ENCODE measurements at places on chromosomes 3 and 15.

GRCh38 chr3:39501968-39502837 lies 34.7 kb downstream of the MOBP start:
- no peak for DNase-seq

DNA sequence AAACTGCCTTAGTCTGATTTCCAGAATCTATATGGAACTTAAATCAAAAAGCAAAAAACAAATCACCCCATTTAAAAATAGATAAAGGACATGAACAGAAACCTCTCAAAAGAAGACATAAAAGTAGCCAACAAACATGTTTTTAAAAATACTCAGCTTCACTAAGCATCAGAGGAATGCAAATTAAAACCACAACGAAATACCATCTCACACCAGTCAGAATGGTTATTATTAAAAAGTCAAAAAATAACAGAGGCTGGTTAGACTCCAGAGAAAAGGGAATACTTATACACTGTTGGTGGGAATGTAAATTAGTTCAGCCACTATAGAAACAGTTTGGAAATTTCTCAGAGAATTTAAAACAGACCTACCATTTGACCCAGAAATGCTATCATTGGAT lies 367.9 kb downstream of the ZIC4 start:
- no peak for DNase-seq

DNA sequence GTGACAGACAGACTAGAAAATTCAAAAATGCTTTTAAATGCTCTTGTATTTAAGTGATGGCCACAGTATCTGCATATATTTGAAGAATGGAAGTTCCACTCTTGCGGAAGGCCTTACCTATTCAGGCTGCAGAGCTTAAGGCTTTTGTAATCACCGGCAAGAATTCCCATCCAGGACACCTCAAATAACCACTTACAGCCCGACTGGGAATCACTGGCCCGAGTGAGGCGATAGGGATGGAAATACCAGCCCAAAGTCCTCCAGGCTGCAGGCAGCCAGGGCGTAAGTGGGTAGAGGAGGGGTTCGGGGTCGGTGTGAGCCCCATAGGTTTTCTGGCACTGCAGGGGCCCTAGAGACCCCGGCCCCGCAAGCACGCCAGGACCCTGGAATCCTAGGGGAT lies 9.5 kb downstream of the CMTM7 start:
- DNase-seq: no peak

DNA sequence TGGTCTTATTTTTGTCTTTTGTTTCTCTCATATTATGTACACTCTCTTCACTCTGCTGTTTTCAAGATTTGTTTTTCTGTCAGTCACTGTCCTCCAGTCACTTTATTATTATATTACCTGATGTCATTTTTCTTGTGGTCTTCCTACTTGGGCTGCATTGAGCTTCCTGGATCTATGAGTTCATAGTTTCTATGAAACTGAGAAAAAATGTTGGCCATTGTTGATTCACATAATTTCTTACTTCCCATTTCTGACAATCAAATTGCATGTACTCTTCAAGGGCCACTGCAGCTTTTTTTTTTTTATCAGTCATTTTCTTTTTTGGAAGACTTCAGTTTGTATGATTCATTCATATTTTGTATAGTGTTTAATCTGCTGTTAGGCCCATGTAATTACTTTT lies 1180.6 kb upstream of the GBE1 start:
- DNase-seq: no peak

DNA sequence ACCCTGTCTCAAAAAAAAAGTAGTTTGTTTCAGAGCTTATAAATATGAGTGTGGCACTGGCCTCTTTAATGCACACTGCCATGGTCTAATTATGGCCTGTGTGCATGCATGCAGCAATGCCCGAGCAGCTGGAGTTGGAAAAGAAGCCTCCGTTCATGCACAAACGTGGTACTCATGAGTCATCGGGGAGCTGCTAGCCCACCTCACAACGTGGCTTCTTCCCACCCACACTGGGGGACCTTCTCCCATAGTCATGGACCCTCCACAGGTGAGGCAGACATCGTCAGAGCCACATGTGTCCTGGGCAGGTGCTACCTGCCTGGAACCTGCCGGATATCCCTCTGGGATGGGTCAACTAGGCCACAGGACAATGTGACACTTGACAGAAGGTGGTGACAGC lies 66.7 kb downstream of the ATP10A start:
- DNase-seq: no peak

DNA sequence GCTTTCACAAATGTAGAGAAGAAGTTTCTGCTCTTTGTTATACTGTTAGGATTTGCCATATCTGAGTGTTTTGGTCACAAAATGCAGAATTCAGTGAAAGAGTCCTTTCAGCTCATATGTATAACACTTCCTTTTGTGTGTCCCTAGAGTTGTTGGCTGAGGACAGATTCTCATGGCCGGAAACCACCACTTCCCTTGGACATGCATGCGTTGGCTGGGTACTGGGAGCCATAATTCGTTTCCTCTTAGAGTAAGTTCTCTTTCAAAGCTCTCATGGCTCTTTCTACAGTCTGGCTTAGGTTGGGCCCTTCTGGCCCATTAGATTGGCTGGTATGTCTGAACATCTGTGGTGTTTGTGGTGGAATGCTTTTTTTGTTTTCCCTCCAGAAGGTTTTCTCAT lies 298.5 kb downstream of the DIPK2A start:
- DNase-seq: no peak

DNA sequence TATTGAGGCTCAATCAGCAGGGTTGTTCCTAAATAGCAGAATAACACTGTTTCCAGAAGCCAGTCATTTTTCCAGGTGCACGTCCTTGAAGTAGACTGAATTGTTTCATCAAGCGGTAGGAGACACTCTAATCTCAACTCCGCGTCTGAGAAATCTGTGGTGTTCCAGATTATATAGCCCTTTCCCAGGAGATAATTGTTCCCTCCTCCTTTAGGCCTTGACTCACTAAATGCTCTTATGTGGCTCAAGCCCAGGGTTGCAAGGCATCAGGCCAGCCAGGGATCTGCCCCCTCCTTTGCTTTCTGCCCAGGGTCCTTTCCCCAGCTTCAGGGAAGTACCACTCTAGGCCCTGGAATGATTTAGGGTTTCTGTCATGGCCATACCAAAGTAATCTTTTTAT lies 5.7 kb upstream of the HLTF start:
- no peak for DNase-seq

- DNase-seq: no peak
These were observed 25.1 kb downstream of the ATP11B start for GRCh38 chr3:182818296-182818978.

DNA sequence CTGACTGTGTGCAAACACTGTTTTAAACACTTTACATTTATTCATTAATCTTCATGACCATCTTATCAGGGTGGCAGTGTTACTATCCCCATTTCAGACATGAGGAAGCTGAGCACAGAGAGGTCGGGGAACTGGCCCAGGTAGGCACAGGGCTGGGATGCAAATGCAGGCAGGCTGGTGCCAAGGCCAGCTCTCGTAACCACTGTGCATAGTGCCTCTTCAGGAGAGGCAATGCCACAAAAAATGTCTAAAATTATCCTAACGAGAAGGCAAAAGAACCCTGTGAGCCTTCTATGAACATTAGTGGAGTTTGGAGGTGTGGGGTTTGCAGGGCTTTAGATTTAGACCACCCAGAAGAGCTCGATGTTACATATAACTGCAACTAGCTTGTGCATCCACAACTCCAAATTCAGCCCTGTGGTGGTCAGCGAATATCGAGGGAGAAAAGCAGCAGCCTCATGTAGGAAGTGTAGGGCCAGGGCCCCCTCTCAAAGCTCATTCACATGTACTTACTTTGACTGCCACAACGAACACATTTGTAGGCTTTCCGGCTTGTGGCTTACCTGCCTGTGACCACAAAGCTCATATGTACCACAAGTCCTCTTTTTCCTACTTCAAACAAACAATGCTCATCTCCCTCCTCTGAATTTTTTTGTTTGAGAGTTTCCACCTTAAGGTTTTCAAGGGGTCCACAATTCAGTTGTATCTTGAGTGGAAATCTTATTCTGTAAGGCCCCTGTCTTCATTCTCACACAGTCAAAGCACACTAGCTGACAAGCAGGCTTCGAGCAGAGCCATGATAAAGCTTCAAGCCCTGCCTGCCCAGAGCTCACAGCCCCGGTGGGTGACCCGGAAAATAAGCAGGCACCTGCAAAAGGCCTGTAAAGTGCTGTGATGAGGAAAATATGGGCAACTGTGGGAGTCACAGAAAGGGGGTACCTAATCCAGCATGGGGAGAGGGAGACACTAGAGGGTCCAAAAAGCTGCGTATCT lies 722.9 kb upstream of the CFAP20DC start:
- DNase-seq: no peak

DNA sequence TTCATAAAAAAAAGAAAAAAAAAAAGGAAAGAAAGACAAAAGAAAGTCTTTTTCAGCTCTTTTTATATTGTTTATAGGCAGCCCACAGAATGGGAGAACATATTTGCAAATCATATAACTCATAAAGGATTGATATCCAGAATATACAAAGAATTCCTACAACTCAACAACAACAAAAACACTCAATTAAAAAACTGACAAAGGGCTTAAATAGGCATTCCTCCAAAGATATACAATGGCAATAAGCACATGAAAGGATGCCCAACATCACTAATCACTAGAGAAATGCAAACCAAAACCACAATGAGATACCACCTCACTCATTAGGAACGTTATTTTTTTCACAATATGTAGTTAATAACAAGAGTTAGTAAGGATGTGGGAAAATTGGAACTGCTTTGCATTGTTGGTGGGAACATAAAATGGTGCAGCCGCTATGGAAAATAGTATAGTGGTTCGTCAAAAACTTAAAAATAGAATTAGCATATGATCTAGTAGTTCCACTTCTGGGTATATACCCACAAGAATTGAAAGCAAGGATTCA lies 54.2 kb upstream of the CMTM8 start:
- no peak for DNase-seq

DNA sequence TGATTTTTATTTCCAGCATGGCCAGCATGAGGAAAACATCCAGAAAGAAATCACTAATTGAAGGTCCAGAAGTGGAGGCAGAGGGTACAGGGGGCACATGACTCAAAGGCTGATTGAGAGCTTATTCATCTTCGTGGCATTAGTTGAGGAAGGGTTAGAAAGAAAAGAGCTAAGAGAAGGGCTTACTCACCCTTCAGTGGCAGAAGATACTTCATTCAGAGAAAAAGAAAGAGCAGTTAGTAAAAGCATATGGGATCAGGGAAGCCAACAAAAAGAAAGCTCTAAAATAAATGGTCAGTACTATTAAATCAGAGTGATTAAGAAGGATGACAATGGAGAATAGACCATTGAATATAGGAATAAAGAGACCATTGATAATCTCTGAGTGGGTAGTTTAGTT lies 25.2 kb downstream of the GAP43 start:
- no peak for DNase-seq

GRCh38 chr3:172142864-172143451 lies 103.6 kb downstream of the FNDC3B start:
- DNase-seq: no peak

- DNase-seq: peak; percentile 65
These were observed 1.2 kb upstream of the ITIH4 start for GRCh38 chr3:52831500-52832301.

GRCh38 chr15:51401872-51402517 lies 60.5 kb downstream of the GLDN start:
- peak; percentile 62 for DNase-seq

DNA sequence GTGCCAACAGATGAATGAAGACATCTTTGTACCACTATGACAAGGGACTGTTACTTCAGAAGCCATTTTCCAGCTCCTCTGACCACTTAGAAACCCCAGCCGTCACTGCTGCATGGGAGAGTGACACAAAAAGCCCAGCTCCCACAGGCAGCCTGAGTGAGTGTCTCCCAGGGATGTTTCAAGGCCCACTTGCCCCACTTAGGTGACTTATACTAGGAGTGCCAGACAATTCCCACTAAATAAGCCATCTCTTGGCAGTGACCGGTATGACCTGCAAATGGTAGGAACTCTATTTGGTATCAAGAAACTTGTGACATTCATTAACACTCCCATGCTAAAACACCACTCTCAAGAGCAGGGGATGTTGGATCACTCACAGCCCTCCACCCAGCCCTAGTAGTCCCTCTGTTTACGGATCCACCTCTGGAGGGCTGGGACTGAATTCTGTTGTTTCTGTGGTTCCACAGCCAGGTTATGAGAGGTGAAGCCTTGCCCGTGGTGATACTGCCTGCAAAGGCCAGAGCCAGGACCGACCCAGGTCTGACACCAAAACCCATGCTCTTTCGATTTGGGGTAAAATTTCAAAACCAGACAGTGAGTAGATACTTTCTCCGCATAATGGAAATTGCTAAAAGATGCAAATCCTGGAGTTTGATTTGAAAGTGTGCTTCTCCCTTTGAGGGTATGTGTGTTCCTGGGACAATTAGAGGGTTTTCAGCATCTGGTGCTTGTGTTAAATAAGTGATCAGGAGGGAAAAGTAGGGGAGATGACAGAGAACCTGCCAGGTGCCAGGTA lies 14.5 kb downstream of the RBP1 start:
- no peak for DNase-seq

DNA sequence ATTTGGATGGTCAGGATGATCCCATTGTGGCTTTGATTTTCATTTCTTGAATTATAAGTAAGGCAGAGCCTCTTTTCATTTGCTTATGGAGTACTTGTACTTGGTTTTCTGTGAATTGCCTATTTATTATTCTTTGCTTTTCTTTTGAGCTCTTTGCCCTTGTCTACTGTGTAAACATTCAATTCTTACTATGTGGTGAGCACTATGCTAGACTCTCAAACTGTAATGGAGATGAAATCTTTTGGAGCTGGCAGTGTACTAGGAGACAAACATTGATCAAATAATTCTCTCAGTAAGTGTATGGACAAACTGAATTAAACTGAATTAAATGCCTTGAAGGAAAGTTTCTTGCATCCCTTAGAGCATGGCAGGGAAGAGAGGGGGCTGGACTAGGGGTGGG lies 87.0 kb upstream of the NR2E3 start:
- DNase-seq: no peak

- no peak for DNase-seq
These were observed 74.0 kb upstream of the POLG start for GRCh38 chr15:89408372-89409183.

- DNase-seq: no peak
These were observed 213.7 kb upstream of the PLSCR5 start for GRCh38 chr3:146818866-146819265.

DNA sequence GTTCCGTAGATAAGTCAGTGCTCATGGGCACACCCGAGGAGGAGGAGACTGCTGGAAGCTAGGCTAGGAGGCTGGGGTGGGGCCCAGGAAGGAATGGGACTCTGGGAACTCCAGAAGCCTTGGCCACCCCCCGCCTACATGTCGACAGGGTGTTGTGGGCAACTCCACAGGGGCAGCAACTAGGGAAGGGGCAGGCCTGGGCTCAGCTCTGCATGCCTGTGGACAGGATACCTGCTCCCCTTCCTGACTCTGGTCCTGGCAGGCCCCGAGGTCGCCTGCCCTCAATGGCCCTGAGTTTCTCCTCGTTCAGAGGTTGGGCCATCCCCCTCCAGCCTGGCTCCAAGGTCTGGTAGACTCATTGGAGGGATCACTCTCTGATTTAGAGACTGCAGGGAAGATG lies 138.9 kb upstream of the LINGO1 start:
- no peak for DNase-seq
